ENCODE measurements at places on chromosomes 16 and 17. TPM values are rescaled to one million over a fixed set of nuclear protein-coding genes. Genes with fewer than 3 reads are reported as not detected.

DNA sequence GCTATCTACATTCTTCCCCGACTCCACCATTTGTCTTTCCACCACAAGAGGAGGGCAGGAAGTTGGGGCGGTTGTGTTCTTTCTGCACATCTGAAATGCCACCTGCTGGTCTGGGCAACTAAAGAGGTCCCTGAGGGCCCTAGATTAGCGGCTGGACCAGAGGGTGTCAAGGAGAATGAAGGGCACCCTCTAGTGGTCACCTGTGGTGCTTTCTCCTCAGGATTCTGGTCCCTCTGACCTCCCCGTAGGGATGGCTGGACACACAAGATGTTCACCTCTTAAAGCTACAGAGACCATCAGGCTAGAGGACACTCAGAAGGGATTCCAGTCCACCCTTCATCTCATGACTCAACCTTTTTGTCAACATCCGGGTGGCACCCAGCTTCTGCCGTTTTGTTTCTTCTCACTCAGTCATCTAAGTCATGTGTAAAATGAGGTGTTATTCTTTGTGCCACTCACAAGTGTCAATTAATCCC, 2.9 kb upstream of the SCIMP start:
- peak; percentile 93 for DNase-seq
- H3K27me3 ChIP-seq = no peaks in the 10 kb centered on the region
- H3K36me3 ChIP-seq = no peaks in the 10 kb centered on the region
- H3K4me3 ChIP-seq = peak overlapping the region; percentile 44
- peaks cover 43% of the 10 kb centered on the region for H3K4me1 ChIP-seq

GRCh38 chr17:8468127-8468526, 32.4 kb downstream of the NDEL1 start:
- no peak overlapping the region for H3K4me3 ChIP-seq
- no peak overlapping the region for H3K27ac ChIP-seq
- no peak for DNase-seq
- no peaks in the 10 kb centered on the region for H3K4me1 ChIP-seq
- H3K27me3 ChIP-seq = no peaks in the 10 kb centered on the region

Gene LDHD
- 0.10 TPM for total RNA-seq

DNA sequence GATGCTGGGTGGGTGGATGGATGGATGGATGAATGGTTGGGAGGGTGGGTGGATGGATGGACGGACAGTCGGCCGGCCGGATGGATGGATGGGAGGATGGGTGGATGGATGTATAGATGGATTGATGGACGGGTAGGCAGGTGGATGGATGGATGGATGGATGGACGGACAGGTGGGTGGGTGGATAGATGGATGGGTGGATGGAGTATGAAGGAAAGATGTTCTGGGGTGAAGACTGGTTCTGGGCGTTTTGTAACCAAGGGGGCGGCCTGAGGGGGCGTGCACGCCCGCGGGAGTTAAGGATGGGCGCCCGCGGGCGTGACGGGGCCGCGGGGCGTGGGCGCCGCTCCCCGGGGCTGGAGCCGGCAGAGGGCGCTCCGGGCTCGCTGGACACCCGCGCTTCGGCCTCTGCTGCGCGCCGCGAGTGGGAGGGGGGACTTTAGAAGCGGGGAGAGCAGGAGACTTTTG, at the start of gene NECAB2:
Gene NECAB2 (plus strand): TSS at position 407 of the 468 bp plus-strand sequence. CDS start 405 bp downstream, outside the sequence.
- H3K36me3 ChIP-seq = no peaks in the 10 kb centered on the region
- no peaks in the 10 kb centered on the region for H3K4me1 ChIP-seq
- no peaks in the 10 kb centered on the region for H3K27me3 ChIP-seq
- no peak within 1 kb of the TSS for H3K27ac ChIP-seq
- no peak within 1 kb of the TSS for H3K4me3 ChIP-seq
- no peak for DNase-seq

Gene CCDC144A
- 1.3 TPM for total RNA-seq

DNA sequence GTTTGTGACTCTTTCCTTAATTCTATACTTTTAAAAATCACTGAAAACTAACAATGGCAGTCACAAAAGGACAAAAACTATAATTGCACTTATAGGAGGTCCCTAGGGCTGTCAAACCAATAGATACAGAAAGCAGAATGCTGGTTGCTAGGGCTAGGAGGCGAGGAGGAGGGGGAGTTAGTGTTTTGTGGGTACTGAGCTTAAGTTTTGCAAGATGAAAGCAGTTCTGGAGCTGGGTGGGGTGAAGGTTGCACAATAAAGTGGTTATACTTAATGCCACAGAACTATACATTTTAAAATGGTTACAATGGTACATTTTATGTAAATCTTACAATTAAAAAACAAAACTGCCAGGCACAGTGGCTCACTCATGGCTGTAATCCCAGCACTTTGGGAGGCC, 27.3 kb downstream of the NUBP1 start:
- no peak overlapping the region for H3K4me3 ChIP-seq
- H3K27ac ChIP-seq = no peak overlapping the region
- H3K4me1 ChIP-seq = peaks cover 17% of the 10 kb centered on the region
- no peaks in the 10 kb centered on the region for H3K36me3 ChIP-seq

GRCh38 chr16:89146211-89147005, 25.1 kb upstream of the CDH15 start:
- H3K27ac ChIP-seq = no peak overlapping the region
- no peaks in the 10 kb centered on the region for H3K27me3 ChIP-seq
- H3K4me1 ChIP-seq = no peaks in the 10 kb centered on the region
- DNase-seq = no peak
